ENCODE measurements at places on chromosomes 13 and 19.
A peak's percentile ranks its signal among the peaks of the same experiment; 100 is the strongest.

DNA sequence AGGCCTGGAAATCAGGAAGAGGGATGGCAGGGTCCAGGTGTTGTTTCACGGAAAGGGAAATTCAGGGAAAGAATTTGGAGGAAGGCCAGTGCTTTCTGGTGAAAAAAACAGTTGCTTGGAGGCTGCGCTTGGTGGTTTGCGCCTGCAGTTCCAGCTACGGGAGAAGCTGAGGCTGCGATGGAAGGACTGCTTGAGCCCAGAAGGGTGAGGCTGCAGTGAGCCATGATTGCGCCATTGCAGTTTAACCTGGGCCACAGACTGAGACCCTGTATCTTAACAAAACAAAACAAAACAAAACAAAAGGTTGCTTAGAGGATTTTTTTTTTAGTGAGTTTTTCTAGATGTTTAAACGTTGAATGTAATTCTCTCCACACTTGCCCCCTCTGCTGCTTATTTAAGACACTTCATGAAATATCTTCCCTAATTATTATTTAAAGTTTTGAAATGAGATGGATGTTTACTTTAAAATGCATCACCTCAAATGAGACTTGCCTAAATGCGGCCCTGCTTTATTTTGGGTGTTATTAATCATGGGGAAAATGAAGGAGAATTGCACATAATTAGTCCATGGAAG lies 75.4 kb upstream of the TRPC4 start:
- no peak for DNase-seq

- DNase-seq, result no peak
Measured at GRCh38 chr13:41224113-41225110, 30.0 kb upstream of the KBTBD7 start.

- no peak for DNase-seq
Measured at GRCh38 chr13:98480915-98481877, 95.7 kb downstream of the STK24 start.

DNA sequence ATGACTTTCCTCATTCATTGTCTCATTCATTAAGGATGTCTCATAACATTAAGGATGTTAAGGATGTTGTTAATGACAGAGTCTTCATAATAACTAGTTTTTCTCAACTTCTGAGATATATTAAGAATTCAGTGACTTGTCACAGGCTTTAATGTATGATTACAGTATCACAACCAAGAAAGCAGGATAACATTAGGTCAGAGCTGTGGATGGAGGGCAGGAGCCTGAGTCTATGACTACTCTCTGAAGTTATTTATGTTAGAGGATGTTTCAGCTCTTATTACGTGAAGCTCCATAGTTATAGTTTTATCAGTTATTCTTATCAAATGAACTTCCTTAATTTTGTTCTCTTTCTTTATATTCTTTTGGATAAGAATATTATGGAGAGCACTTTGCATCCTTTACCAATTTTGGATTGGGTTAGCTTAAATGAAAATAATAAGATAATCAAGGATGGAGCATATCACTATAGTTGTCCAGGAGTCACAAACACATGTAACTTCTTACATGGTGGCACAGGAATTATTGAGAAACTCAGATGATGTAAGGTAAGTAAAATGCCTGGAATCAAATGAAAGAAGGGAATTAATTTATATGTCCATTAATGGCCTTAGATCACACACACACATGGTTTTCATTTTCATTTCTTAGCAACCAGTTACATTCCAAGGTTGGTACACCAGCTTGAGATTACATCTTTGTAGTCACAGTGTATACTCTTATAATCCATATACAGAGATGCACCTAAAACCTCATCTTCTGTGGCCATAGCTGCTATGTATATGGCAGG lies 57.0 kb downstream of the SLC10A2 start:
- DNase-seq, result no peak

- DNase-seq, result peak; percentile 12
Measured at GRCh38 chr13:107650081-107650701, 565.1 kb downstream of the LIG4 start.

DNA sequence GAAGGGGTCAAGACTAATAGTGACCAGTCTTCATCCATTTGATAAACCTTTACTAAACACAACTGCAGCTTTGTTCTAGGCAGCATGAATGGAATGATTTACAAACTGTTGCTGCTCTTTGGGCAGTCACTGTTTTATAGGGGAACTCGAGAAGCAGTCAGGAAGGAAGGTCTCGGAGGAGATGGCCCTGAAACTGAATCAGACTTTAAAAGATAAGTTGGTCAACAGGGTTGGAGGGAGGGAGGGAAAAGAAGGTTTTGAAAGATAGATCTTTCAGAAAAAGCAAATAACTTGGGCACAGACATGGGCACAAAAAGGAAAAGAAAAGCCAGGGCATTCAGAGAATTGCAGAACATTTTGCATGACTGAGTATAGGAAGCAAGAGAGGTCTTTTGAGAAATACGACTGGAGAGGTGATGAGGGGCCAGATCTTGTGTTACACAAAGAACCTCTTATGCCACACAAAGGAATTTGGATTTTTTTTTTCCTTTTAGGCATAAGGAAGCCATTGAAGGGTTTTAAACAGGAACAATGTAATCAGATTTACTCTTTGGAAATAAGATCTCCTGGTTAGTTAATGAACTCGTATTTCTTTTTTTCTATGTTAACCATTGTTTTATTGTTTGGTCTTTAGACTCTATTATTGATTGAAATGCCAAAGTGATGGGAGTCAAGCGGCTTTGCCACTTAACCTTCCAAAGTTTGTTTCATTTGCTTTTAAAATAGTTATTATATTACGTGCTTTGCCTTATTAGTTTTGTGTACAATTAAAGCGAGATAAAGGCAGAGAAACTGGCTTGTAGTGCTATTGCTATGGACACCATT lies 37.5 kb upstream of the SACS start:
- peak; percentile 53 for DNase-seq

- DNase-seq, result no peak
Measured at GRCh38 chr19:34336781-34337271, 28.2 kb upstream of the GPI start.

DNA sequence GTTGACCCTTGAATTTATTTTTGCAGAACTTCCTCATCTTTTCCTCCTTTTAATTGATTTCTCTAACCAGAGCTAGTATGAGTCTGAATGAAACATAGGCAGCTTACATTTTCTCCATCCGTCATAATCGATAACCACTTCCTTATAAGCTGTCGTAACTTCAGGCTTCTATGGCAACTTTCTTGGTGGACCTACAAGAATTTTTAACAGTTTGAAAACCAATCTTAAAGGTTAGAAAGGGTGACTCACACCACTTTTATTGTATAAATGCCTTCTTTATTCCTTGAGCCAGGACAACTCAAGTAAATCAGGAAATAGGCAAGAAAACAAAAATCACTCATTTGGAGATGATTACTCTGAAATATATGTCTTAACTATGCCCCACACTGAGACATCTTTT lies 105.7 kb upstream of the KL start:
- DNase-seq, result no peak

- DNase-seq, result peak; percentile 69
Measured at GRCh38 chr19:34734537-34735103, 577 bp downstream of the ZNF181 start.

- no peak for DNase-seq
Measured at GRCh38 chr13:46022481-46022880, 30.1 kb downstream of the ZC3H13 start.

DNA sequence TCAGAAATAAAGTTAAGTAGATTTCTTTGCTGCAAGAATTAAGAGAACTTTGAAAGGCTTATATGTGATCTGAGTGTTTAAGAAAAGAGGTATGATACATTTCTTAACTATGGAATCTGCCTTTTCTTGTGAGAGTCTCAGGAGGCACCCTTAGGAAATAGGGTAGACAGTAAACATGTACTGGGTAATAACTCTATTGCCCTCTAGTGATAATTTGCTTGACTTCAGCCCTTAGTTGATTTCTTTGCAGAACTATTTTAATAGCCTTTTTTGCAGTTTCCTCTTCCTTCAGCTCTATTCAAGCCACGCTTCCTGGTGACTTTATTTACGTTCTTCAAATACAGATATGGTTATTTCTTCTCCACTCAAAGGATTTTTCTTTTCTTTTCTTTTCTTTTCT lies 37.0 kb upstream of the CCNA1 start:
- no peak for DNase-seq

GRCh38 chr13:110416131-110417025 lies 109.3 kb downstream of the COL4A2 start:
- DNase-seq, result no peak

DNA sequence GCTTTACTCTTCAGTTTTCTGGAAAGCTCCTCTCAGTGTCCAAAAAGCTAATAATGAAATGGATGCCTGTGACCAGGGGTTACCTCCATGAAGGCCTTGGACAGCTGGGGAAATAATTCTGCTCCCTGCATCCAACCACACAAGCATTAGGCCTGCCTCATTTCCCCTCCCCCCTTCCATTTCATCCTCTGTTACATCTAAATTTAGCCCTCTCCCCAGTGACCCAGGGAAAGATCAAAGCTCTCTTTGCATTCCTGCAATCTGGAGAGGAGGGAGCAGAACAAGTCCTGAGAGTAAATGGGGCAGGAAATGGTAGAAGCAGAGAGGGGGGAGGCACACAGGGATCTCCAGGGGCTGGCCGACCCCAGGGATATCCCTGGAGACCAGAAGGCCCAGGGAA lies 452.7 kb downstream of the TSHZ3 start:
- DNase-seq, result peak; percentile 47

DNA sequence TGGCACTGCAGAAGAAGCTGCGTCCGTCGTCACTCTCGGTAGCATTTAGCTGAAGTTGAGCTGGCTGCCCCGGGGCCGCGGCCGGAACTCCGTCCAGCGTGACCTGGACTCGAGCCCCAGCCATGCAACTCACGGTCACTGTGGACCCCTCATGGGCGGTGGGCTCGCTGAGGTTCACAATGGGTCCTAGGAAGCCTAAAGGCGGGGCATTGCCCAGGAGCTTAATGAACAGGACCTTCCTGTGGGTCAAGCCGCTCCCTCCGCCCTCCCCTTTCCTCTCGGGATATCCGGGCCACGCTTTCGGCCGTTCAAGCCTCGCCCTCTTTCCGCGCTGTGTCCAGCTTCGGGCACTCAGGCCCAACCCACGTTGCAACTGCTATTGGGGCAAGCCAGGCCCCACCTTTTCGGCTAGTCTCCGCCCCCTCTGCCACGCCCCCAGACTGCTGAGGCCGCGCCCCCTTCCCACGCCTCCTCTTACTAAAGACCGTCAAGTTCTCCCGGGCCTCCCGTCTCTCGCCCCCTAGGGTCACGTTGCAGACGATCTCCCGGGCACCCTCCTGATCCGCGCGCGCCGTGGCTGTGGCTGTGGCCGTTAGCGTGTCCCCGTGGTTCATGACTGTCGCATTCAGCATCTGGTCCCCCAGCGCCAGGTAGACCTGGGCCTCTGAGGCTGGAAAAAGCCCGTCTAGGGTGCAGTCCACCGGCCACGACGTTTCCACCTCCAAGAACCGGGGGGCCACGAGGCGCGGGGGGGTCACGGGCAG lies 1.4 kb upstream of the RAVER1 start:
- DNase-seq, result peak; percentile 70

DNA sequence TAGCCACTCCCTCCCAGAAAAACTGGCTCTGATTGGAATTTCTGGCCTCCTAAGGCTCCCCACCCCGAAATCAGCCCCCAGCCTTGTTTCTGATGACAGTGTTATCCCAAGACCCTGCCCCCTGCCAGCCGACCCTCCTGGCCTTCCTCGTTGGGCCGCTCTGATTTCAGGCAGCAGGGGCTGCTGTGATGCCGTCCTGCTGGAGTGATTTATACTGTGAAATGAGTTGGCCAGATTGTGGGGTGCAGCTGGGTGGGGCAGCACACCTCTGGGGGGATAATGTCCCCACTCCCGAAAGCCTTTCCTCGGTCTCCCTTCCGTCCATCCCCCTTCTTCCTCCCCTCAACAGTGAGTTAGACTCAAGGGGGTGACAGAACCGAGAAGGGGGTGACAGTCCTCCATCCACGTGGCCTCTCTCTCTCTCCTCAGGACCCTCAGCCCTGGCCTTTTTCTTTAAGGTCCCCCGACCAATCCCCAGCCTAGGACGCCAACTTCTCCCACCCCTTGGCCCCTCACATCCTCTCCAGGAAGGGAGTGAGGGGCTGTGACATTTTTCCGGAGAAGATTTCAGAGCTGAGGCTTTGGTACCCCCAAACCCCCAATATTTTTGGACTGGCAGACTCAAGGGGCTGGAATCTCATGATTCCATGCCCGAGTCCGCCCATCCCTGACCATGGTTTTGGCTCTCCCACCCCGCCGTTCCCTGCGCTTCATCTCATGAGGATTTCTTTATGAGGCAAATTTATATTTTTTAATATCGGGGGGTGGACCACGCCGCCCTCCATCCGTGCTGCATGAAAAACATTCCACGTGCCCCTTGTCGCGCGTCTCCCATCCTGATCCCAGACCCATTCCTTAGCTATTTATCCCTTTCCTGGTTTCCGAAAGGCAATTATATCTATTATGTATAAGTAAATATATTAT lies 6.1 kb downstream of the FOSB start:
- DNase-seq, result no peak

GRCh38 chr13:44307844-44308243 lies 65.8 kb upstream of the SERP2 start:
- DNase-seq, result no peak

DNA sequence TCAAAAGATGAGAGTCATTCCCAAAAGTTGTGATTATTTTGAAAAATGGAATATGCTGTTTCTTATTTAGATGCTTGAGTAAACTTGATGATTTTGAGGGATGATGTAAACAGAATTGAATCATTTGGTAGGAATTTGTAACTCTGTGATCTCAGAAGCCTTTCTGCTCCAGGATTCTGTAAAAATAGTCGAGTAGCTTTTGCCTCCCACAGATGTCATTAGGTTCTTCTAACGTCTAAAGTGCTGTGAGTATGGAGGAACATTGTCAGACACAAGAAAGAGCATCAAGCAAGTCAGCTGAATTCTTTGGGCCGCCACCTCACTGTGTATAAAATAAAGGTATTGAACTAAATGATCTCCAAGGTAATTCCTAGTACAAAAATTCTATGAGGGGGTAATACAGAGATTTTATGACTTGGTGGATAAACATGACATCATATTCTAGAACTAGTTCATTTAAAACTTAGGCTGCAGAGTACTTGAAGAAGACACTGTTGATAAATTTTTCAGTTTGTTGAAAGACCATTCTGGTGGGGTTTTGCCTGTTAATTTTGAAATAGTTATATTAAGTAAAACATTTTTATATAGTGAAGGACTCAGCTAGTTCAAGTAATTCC lies 1.4 kb upstream of the GPR183 start:
- no peak for DNase-seq

DNA sequence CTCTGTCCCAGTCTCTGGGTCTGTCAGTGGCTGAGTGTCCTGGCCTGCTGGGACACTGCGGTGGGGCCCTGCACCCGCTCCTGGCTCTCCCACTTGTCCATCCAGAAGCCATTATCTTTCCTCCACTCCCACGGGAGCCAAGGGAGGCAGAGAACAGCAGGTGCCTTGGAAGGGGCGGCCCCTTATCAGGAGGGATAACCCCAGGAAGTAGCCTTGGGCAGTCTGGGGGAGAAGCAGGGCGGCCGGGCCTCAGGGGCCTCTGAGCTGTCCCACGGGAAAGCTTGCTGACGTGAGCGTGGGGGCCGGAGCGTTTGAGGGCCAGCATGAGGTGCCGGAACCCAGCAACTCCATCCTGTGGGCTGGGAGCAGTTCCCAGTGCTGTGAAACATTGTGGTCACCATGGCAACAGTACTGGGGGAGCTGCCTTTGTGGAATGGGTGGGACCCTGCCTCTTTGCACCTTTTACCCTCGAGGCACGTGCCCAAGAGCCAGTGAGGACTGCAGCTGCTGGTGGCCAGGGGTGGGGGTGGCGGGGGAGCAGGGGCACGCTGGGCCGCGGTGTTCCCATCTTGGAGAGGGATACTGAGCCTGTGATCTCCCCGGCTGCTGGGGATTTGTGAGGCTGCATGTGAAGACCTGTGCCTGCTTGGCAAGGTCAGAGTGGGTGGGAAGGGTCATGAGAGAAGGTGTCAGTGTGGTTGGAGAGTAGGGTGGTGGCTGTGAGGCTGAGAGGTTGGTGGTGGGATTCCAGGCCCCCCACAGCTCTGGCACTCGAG lies 20.9 kb downstream of the KLHL26 start:
- DNase-seq, result no peak
